ENCODE measurements at places on chromosomes 1 and 21.
A peak's percentile ranks its signal among the peaks of the same experiment; 100 is the strongest.

GRCh38 chr21:31558962-31559367, 100.5 kb upstream of the SOD1 start:
- peak; percentile 97 for DNase-seq

DNA sequence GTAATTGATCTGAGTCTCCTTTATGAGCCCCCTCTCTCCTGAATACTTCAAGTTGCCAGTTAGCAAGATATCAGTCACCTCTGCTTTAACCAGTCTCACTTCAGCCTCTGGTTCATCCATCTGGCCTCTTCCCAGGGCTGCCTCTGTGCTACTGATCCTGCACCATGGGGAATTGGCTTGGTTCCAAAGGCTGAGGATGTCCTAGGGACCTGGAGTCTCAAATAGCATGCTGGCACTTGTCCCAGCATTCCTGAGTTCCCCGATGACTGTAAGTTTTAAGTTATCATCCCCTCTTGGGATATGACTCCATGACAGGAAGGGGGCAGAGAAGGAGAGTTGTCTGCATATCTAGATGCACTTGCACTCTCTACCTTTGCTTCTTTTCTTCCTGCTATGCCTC, 252.0 kb downstream of the PTBP2 start:
- DNase-seq = no peak

DNA sequence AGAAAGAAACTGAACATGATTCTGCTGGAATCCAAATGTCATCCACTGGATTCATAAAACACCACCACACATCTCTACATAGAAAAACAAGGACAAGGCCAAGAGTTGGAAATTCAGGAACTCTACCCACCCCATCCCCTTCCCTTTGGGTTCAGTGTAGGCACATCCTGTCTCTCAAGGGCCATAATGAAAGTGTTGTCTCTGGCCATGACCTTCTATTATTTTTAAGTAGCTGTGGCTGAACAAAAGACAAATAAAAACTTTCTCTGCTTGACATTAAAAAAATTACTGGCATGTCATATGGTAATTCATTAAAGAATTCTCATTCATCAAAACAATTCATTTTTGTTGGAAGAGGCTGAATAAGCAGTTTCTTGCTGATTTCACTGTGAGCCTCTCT, 54.9 kb upstream of the ZBTB18 start:
- DNase-seq = no peak

DNA sequence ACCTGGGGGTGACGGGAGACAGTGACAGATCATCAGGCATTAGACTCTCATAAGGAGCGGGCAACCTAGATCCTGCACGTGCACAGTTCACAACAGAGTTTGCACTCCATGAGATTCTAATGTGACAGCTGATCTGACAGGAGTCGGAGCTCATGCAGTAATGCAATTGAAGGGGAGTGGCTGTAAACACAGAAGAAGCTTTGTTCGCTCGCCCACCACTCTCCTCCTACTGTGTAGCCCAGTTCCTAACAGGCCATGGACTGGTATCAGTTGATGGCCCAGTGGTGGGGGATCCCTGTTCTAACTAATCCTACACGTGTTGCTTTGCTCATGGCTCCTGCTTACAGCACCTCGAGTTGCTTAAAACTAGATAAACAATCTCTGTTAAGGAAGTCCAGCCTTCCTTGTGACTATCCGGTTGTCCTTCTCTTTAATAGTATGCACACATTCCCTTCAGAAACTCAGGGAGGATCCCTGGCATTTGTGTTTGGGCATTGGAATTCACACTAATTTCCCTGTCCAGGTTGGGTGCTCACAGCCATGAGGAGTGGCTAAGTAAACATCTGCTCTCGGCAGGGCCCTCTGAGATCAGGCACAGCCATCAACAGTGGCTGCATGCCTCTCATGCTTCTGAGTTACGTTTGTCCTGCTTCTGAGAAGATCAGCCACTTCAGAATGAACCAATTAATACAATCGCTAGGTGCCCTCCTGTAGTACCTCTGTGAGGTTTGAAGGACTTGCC, 21.1 kb upstream of the F3 start:
- no peak for DNase-seq

DNA sequence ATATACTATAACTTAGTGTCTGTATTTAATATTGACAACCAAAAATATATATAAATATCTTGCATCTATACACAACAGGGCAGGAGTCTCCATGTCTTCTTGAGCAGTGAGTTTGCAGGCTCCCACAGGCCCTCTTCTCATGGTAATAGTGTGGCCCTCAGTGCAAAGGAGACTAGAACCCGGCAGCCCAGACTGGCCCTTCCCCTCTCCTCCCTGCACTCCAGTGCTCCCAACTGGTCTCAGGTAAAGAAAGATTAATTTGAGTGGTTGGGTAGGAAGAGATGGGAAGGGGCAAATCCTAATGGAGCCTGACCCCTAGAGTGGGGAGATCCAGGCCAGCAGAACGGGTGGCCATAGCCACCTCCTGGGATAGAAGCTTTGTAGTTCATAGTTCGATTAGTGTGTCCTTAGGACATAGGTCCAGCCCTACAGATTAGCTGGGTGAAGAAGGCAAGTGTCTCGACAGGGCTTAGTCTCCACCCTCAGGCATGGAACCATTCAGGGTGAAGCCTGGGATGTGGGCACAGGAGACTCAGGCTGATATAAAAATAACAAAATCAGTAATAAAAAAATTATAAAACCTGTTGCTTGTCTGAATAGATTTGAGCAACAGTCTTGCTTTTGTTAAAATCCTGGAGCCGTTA, 32.3 kb downstream of the SLC2A1 start:
- DNase-seq = no peak

GRCh38 chr21:35201288-35201687, 152.2 kb upstream of the RUNX1 start:
- DNase-seq = no peak

DNA sequence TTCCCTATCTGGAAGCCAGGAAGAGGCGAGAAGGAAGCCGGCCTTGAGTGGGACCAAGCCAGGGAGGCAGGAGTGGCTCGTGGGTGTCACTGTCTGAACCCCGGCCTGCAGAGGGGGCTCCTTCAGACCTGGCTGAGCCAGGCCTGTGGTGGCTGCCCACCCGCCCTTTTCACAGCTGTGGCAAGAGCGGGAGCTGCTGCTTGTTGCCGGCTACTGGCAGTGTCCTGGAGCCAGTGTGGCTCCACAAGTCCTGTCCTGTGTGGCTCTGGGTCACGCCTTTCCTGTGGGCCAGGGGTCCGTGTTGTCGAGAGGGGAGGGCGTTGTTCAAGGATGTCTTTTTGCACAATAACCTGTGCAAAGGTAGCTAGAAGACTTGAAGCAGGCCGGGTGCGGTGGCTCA, 1.3 kb downstream of the PFKL start:
- no peak for DNase-seq

DNA sequence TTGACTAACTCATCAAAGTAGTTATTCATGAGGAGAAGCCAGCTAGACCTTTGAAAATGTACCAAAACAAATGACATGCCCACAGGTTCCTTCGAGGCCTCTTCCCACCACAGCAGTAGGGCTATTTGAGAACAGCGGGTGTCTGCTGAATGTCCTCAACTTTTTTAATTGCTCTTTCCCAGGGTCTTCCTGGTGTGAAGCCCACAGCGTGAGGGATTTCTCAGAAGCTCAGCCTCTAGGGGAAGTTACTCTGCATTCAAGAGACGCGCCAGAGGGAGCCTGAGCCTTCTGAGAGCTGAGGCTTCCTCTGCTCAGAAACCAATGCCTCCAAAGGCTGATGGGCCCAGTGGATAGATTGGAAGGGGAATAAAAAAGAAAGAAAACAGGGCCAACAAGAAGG, 153.6 kb downstream of the OLFM3 start:
- no peak for DNase-seq

DNA sequence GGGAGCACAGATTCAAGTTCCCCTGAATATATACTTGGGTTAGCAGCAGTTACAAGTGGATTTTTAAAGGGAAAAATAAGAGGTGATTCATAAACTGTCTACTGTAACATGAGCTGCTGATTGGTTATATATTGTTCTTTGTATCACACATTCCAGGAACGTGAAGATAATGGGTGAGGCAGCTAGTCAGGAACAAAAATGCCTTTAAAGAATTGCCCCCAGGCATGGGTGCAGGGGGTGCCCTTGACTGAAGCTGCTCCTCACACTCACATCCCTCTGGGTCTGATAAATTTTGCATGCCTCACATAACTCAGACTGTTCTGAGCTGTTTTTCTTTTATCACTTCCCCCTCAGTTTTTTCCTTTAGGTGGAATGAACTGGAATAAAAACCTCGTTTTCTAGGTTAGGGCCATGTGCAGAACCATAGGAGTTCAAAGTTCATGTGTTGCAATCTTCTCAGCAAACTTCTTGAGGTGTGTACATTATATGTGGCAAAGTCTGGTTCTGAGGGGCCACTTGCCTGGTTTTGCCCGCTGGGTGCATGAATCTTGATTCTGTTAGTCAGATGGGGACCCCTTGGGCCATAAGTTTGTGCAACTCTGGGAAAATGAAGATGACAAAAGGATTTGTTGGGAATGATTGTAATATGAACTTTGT, 21.1 kb downstream of the TBX19 start:
- no peak for DNase-seq

- no peak for DNase-seq
Measured at GRCh38 chr1:55246896-55247295, 31.7 kb upstream of the USP24 start.

DNA sequence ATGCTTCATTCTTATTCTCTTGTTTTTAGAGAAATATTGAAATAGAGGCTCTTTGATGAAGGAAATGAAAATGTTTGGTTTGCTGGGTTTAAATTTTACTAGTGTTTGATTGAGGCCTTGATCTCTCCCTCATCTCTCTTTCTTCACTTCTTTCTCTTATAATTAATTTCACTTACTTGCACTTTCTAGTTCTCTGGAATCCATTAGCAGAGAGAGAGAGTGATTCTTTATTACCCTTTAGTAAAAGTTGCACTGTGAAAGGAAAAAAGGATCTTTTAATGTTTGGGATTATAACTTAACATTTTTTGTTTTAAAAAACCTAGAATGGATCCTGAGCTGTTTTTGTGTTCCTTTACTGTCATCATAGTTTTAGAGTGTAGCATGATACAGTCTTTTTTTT, 12.2 kb downstream of the RPRD2 start:
- DNase-seq = no peak

GRCh38 chr1:78114034-78114956, 68.5 kb downstream of the GIPC2 start:
- peak; percentile 69 for DNase-seq

DNA sequence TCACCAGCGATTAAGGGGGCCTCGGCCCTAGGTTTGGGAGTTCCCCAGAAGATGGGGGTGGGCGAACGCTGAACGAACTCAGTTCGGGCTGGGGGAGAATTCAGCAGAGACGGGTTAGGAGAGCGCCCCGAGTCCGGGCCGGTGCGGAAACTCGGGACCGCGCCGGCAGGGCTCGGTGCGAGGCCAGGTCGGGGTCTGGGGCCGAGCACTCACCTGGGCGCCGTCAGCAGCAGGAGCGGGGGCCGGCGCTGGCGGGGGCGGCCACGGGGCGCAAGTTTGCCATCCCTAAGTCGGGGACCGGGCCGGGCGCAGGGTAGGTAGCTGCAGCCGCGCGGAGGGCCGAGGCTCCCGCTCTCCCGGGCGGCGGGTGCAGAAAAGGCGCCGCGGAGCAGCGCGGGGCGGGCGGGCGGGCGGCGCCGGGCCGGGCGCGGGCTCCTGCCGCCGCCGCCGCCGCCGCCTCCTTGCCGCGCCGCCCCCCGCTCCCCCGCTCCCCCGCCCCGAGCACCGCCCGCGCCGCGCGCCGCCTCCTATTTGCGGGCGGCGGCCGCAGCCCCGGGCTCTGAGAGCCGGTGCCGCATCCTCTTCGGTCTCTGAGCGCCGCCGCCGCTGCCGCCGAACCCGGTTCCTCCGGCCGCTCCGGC, 349 bp downstream of the ADGRB2 start:
- no peak for DNase-seq

DNA sequence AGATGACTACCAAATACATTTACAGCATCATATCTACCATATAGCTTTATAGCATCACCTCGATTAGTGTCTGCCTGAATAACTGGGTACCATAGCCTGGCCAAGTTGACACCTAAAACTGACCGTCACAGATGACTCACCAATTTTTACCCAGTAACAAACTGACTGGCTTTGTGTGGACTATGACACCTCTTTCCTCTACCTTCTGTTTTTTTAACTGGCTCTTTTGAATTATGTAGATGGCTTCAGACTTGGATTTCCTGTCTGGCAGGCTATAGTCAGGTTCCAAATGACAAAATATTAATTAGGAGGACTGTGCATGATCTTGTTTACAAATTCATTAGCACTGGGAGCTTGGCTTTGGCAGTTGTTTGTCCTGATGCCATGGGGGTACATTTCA, 360.3 kb downstream of the TGFB2 start:
- DNase-seq = no peak

- DNase-seq = no peak
Measured at GRCh38 chr1:53478502-53478818, 19.3 kb downstream of the DMRTB1 start.

DNA sequence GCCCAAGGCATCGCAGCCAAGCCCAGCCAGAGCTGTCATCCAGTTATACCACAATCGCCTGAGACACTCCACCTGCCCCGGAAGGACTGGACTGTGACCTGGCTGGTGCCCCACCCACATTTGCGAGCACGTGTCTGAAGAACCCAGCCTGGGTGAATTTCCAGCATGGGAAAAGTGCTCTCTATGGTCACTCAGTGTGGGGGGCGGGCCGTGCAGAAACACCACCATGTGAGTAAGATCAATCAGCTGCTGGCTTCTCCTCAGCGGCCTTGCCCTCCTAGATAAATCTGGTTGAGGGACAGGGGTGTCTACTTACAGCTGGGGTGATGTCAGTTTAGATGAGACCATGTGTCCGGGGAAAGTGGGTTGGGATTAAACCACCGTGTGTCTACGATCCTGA, 44.8 kb downstream of the URB1 start:
- DNase-seq = no peak

GRCh38 chr1:156838972-156839371, 19.9 kb downstream of the INSRR start:
- DNase-seq = no peak

DNA sequence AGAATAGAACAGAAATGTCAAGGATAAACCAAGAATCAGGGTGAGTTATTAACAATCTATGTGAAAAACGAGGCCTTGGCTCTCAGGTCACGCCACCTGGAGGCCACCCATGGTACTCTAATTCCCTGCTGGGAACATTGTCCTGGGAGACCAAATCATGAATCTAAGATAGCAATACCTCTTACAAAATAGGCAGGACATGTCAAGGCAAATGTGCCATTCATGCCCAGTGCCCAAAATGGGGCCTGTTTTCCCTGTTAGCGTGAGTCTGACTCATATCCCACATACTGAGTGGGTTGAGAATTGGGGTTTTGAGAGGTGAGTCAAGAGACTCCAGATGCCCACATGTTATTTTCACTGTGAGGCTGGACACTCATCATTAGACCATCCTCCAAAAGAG, 380.8 kb downstream of the HHIPL2 start:
- DNase-seq = no peak

- DNase-seq = no peak
Measured at GRCh38 chr1:118960026-118960561, 28.0 kb downstream of the TBX15 start.

All from left forelimb (tissue), 1 donor.